Stimulated activated naive CD8-positive, alpha-beta T cell treated with anti-CD3 and anti-CD28 coated beads, Interleukin-15, amount 100 ng/mL, for 72 hours (primary cell): ENCODE measurements at places on chromosomes 3 and 15.
A peak's percentile ranks its signal among the peaks of the same experiment; 100 is the strongest.

DNA sequence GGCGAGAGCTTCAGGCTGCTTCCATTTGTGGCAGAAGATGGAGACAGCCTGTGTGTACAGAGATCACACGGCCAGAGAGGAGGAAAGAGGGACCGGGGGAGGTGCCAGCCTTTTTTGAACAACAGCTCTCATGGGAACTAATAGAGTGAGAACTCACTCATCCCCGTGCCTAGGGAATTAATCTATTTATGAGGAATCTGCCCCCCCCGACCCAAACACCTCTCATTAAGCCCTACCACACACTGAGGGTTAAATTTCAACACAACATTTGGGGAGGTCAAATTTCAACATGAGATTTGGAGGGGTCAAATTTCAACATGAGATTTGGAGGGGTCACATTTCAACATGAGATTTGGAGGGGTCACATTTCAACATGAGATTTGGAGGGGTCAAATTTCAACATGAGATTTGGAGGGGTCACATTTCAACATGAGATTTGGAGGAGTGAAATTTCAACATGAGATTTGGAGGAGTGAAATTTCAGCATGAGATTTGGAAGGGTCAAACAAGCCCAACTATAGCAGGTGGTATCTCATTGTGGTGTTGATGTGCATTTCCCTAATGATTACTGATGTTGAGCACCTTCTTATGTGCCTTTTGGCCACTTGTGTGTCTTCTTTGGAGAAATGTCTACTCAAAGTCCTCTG lies 20.6 kb upstream of the RFTN1 start:
- DNase-seq: no peak

DNA sequence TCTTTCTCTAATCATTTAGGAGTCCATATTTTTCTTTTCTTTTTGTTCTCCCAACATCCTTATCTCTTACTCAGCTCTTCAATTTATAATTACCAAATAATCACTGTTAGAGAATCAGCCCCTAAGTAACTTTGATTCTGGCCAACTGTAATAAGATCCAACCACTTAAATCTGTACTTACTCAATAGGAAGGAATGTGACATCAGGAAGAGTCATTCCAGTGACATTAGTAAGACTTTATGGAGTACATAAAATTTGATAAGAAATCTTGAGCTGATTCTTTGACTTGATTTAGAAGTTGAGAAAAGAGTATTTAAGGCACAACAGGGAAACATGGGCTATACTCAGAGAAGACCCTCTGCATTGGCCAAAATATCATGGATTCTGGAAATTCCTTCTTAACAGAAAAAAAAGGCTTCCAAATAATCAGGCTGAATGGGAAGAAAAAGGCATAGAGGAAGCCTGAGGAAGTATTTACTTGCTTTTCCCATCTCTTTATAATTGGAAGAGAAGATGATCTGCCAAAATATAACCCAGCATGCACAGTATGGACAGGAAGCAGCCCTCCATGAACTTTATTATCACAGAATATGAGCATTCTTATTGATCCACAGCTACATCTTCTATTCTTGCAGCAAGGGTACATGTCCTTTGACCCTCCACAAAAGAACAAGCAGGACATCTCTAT lies 289.7 kb upstream of the TPRG1 start:
- DNase-seq: no peak

DNA sequence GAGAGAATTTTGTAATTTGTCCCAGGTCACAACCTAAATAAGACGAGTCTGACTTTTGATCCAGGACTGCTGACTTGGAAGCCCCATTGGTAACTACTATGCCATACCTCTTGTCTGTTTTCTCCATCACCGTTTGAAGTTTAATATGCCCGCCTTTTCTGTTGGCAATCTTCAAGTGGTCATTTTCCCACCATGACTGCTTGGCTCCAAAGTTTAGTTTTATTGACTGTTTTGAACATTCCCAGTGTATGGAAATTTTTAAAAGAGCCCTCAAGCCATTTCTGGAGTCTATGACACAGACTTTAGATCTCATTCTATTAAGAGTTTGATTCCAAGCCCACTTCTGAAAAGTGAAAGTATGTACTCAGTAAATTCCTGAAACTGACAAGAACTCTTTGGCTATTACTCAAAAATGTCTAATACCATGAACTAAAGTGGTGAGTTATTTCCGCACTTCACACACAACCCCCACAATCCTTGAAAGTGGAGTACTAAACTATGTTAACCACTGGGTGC lies 136.7 kb upstream of the ADAMTS9 start:
- no peak for DNase-seq

DNA sequence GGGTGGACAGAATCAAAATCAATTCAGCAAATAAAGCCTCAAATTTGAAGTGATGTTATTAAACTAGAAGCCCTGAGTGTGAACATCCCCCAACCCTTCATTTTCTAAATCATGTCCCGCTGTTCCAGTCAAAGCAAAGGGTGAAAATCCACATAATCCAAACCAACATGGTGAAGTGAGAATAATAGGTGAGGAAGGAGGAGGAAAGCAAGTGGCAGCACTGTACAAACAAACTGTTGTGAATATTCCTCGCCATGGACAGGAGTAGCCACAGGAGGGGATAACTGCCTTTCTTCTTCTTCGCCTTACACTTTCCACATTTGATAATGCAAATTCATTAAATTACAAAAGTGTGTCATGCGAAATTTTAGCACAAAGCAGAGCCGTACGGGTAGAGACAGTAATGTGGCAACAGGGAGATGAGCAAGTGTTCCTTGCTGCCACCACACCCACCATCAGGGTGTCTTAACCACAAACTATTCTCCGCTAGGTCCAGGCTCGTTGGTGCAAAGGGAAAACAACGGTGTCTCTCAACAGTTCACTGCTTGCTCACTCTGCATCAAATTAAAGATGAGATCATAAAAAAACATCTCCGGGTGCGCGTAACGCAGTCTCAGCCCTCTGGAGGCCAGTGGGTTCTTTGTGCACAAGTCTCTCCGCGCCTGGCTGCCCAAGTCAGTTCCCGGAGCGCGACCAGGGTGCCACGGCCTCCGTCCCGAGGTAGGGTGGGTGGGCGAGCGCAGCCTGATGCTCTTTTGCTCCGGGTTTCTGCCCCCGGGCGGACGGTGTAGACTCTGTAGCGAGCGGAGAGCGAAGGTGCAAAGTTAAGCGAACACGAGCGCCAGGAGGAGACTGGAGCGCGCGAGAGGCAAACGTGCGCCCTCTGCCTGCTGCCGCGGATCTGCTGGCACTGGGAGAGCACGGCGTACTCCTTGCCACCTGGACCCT lies 6.7 kb downstream of the EPHA3 start:
- DNase-seq: peak; percentile 13

DNA sequence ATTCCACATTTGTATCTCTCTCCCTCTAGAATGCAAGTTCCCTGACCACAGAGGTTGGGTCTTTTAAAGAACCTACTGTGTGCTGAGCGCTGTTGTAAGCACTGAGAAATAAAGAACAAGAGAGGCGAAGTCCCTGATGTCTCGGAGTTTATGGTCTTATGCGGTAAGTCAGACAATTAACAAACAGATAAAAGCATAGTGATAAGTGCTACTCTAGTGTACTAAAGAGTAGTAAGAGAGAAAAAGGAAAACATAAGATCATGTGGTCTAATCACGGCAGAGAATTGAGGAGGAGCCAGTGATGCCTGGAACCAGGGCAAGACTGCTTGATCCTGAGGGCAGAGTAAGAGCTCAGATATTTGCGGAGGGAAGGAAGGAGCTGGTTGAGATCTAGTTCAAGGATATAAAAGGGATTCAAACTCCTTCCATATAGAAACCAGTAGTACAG lies 29.8 kb upstream of the TSC22D2 start:
- no peak for DNase-seq

DNA sequence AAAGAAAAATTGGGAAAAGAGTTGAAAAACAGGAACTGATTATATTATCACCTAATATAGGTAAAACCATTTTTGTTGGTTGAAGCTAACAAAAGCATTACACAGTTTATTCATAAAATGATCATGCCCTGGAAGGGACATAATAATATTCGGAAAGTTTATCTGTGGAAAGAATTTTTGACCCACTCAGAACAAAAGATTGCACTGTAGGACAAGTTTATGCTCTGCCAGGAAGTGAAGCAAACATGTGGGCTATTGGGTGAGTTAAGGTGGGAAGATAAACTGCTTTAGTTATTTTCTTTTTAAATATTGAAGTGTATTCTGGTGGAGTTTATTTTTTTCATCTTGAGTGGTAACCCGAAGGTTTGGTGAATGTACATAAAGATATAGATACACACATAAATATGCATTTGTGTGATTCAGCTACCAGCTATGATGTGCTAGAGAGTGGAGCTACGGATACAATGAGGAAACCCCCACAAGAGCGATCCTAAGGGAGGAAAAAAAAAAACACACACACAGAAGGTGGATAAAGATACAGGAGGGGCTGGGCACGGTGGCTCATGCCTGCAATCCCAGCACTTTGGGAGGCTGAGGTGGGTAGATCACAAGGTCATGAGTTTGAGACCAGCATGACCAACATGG lies 506.4 kb upstream of the THBS1 start:
- no peak for DNase-seq

GRCh38 chr3:14652-15051 lies 181.9 kb upstream of the CHL1 start:
- DNase-seq: no peak

- no peak for DNase-seq
Measured at GRCh38 chr3:65595222-65596028, 443.3 kb downstream of the MAGI1 start.

DNA sequence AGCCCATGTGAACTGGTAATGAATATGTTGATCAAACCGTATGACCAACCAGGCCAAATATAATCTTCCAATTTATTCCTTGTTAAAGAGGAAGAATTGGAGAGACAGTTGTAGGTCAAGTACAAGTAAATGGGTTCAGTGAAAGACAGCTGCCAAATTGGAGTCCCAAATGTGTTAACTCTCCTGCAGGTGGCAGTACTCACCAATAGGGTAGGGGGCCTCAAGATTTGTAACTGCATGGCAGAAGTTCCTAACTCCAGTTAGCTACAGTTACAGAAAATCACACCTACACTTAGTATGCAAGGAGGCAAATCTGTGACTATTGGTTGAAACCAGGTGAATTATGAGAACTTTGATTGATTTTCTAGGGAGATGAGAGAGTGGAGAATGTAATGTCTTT lies 278.0 kb downstream of the ZBBX start:
- DNase-seq: no peak

DNA sequence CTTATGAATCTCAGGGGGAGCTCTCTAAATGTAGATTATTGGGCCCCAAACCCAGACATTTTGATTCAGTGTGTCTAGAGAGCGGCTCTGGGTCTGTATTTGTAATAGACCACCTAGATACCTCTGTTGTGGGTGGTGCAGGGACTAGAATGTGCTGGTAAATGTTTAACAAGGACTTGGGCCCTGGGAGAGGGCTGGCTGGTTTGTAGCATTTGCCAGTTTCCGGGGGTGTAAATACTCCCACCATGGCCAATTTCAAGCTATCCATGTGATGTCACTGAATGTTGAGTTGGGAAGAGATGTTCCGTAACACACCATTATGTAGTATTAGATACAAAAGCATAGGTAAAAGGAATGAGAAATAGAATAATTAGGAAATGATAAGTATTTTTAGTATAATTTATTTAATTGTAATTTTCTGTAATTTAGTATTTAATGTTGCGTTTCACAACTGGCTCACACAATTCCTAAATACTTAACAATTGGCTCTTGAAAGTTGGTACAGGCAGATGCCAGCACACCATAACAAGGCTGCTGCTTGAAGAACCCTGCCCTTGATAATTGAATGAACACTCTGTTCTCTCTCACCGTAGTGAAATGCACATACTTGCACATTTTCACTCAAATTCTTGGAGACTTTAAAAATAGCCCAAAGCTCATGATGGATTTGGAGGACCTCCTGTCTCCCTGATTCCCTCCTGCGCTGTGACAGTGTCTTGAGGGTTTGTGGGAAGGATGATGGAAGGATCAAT lies 359.2 kb upstream of the PROK2 start:
- no peak for DNase-seq

GRCh38 chr15:67079361-67079760 lies 14.0 kb downstream of the SMAD3 start:
- DNase-seq: no peak

DNA sequence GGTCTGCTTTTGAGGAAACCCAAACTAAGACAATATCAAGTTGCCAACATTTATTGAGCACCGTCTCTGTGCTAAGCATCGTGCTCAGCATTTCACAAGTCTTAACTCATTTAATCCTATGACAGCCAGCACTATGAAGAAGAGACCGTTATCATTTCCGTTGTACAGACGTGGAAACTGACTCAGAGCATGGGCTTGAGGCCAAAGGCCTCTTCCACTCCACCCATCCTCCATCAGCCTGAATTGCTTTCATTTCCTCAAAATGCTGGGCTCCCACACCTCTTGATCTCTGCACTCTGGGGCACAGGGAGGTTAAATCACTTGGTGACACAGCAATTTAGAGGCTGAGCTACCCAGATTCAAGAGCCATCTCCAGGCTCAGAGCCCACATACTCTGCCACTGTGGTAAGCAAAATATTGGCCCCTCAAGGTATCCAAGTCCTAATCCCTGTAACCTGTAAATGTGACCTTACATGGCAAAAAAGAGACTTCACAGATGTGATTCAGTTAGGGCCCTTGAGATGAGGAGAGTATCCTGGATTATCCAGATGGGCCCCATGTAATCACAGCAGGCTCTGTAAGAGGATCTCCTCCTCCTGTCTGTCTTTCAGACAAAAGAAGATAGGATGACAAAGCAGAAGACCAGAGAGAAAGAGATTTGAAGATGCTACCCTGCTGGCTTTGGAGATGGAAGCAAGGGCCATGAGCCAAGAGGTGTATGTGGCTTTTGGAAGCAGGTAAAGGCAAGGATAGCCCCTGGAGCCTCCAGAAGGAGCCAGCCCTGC lies 24.3 kb upstream of the FLNB start:
- peak; percentile 41 for DNase-seq

- DNase-seq: no peak
Measured at GRCh38 chr15:94666553-94666952, 435.2 kb downstream of the MCTP2 start.
